ENCODE measurements at places on chromosomes 6 and 20.

- DNase-seq: no peak
Observed at GRCh38 chr6:108760126-108761050, 87.8 kb upstream of the ARMC2 start.

DNA sequence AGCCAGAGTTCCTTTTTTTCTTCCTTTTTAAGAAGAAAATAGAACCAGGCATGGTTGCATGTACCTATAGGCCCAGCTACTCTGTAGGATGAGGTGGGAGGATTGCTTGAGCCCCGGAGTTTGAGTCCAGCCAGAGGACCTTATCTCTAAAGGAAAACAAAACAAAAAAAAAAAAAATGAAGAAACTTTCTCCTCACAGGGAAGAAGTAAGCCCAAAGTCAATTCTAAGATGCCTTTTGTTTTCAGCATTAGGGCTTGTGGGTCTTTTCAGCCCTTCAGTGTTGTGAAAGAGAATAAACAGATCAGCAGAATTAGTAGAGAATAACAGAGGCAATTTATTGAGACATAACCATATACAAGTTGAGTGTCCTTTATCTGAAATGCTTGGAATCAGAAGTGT, 26.8 kb downstream of the ZNF451 start:
- no peak for DNase-seq

DNA sequence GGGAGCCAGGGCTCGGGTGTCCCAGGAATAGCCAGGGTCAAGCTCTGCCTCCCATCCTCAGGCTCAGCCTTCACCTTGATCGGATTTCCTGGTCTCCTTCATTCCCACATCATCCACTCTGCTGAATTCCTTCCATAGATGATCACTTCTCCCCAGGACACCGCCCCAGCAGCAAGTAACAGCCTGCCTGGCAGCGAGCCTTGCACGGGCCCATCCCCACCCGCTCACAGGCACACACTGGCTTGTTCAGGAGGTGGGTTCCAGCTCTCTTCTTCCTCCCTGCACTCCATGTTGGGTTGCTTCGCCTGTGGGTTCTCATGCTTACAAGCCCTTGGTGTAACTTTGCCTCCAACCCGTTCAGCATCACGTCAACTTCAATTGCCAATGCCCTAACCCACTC, 113.0 kb upstream of the IYD start:
- DNase-seq: no peak

GRCh38 chr20:57514273-57514751, 10.6 kb downstream of the CTCFL start:
- no peak for DNase-seq

DNA sequence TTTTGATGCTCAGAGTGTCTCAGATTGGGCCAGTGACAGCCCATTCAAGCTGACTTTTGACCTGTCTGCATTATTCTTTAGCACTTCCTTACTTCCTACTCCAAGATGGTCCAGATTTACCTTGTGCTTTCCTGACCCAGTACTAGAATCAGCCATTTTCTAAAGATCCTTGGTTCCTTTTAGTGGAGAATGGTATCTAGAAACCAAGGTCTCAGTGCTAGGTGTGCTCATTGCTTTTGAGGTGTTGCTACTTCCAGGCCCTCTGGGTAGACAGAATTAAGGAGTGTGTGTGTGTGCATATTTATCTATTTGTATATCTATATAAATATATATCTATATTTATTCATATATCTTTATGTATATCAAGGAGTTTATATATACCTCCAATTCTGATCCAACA, 67.3 kb upstream of the UTRN start:
- DNase-seq: no peak

DNA sequence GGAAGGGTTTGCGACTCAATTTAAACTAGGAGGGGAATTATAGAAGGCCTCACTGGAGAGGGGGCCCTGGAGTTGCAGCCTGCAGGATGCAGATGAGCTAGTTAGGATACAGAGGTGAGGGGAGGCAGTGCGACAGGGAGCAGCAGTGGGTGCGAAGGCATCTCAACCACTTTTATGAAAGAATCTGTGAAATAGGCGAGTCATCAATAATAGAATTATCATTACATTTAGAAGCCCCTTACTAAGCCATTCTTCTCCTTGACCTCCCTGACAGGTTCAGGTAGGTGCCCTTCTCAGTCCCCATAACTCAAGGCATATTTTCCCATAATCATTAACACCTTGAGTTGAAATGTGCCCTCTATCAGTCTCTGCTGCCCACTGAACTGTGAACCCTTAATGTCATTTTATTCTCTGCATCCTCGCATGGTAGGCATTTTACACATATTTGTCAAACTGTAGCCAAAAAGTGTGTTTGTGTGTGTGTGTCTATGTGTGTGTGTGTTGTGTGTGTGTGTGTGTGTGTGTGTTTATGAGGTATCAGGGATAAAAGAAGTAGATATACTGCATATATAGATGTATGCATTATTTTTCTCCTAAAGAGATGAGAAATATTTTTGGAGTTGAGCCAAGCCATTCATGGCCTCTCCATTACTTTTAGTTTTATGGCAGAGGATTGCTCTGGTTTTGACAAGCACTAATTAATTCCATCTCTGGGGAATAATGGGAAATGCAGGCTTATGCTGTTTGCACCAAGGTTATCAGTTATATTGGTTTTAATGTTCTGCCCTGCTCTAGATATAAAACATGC, 898.8 kb downstream of the KIF16B start:
- no peak for DNase-seq

- no peak for DNase-seq
Observed at GRCh38 chr6:106488494-106489370, 128.2 kb downstream of the CRYBG1 start.

DNA sequence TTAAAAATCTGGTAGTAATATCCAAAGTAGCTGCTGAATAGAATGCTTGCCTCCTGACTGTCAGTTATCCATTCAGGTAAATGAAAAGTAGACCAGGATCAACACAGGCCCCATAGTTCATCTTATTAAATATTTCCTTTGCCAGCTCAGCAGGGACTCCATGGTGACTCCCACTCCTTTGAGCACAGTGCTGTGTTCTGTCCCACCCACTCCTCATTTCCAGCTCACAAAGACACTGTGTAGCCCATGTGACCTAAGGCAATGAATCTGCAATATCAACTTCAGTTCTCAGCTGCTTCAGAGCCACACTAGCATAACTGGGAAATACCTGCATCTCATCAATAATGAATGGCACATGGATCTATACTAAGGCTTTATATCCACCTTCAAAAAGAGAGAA, 189.5 kb upstream of the MANEA start:
- DNase-seq: no peak

- DNase-seq: no peak
Observed at GRCh38 chr20:35630636-35631035, 15.0 kb downstream of the SPAG4 start.

DNA sequence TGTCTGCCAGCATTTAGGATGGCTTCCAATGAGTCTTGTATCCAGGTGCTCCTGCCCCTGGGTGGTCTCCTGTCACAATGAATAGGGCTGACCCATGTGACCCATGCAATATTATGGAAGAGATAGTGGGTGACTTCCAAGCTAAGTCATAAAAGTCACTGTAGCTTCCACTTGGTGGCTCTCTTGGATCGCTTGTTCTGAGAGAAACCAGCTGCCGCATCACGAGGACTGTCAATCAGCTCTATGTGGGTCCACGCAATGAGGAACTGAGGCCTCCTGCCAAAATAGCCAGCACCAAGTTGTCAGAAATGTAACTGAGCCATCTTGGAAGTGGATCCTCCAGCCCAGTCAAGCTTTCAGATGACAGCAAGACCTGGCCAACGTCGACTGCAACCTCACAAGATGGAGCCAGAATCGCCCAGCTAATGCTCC, 14.9 kb upstream of the MATN4 start:
- DNase-seq: no peak

DNA sequence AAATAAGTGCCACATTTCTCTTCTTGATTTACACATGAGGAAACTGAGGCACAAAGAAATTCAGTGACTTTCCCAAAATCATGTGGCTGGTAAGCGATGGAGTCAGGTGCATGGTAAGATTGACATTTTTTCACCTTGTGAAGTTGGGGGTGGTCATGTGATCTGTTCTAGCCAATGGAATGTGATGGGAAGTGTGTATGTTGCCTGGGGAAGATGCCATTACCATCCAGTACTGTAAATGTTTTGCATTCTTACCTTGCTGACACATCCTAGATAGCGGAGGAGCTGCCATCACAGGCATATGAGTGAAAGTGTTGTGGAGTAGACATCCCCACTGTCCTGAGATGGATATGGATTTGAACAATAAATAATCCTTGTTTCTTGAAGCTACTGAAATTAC, 499.6 kb upstream of the SULF2 start:
- DNase-seq: no peak

DNA sequence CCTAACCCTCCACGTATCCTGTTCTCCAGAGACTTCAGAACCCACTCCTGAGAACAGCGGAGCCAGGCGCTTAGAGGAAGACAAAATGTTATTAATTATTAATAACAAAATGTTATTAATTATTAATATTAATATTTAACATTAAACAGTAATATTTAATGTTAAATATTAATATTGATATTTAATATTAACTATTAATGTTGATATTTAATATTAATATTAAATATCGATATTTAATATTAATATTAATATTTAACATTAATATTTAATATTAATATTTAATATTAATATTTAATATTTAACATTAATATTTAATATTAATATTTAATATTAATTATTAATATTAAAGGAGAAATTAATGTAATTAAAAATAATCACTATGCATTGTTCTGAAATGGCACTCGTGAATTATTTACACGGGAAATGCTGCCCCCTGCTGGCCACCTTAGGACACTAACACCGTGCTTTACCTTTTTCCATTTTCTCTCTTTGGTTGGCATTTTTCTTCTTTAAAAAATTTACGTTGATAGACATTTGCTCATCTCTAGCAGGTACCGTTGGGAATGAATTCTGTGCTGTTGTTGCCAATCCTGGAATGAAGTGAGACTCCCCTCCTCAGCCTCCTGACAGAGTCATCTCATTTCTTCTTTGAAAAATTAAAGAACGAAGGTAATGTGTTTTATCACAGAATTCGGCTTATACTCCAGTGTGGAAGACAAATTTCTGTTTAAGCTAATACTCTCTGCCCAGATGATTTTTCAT, 7.5 kb upstream of the GGTLC1 start:
- peak; percentile 60 for DNase-seq

DNA sequence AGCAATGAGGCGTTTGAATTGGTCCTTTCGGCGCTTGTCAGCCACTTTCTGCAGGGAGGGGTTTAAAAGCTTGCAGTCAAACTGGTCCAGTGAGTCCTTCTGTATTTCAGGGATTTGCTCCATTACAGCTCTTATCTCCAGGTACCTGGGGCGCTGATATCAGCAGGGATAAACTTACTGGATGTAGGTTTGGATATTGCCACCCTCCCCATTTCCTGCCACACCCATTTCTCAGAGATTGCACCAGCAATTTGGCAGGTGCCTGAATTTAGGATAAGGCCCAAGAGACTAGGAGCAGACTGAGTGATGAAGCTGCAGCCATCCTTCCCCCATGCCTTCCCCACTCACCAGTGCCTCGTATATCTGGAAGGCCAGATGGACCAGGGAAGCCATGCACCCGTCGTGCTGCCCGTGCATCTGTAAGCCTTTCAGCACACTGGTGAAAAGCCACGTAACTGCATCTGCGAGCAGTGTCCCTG, 7.6 kb downstream of the POLR1C start:
- no peak for DNase-seq
